ENCODE measurements at places on chromosomes 6 and 20. TPM values are rescaled to one million over a fixed set of nuclear protein-coding genes. Genes with fewer than 3 reads are reported as not detected.

Gene OR2H2
- total RNA-seq: not detected

Gene RBM12
- 146 TPM for total RNA-seq

GRCh38 chr6:39330057-39330456 lies 7.6 kb upstream of the KCNK16 start:
- no peaks in the 10 kb centered on the region for H3K4me1 ChIP-seq
- no peaks in the 10 kb centered on the region for H3K36me3 ChIP-seq
- H3K27me3 ChIP-seq: no peaks in the 10 kb centered on the region
- no peak for DNase-seq
- H3K4me3 ChIP-seq: no peak overlapping the region

GRCh38 chr20:45813489-45813888 lies 1.0 kb downstream of the UBE2C start:
- peaks cover 20% of the 10 kb centered on the region for H3K36me3 ChIP-seq
- peak overlapping the region; percentile 92 for H3K27ac ChIP-seq
- DNase-seq: no peak
- H3K4me3 ChIP-seq: peak overlapping the region; percentile 91
- H3K4me1 ChIP-seq: peaks cover 39% of the 10 kb centered on the region

- DNase-seq: no peak
- H3K27me3 ChIP-seq: no peaks in the 10 kb centered on the region
- no peak overlapping the region for H3K4me3 ChIP-seq
- H3K27ac ChIP-seq: no peak overlapping the region
- no peaks in the 10 kb centered on the region for H3K4me1 ChIP-seq
Measured at GRCh38 chr6:105161421-105161820, 18.4 kb downstream of the POPDC3 start.

Gene TSPO2
- 0.49 TPM for total RNA-seq

- H3K27ac ChIP-seq: no peak overlapping the region
- DNase-seq: no peak
- H3K36me3 ChIP-seq: no peaks in the 10 kb centered on the region
- peaks cover 31% of the 10 kb centered on the region for H3K4me1 ChIP-seq
Measured at GRCh38 chr6:130008236-130008873, 10.0 kb upstream of the L3MBTL3 start.

Data from Caco-2 (cell line).